ENCODE measurements at places on chromosomes 5 and 9.

- DNase-seq, result no peak
Observed at GRCh38 chr9:135592331-135592590, 30.7 kb downstream of the PAEP start.

DNA sequence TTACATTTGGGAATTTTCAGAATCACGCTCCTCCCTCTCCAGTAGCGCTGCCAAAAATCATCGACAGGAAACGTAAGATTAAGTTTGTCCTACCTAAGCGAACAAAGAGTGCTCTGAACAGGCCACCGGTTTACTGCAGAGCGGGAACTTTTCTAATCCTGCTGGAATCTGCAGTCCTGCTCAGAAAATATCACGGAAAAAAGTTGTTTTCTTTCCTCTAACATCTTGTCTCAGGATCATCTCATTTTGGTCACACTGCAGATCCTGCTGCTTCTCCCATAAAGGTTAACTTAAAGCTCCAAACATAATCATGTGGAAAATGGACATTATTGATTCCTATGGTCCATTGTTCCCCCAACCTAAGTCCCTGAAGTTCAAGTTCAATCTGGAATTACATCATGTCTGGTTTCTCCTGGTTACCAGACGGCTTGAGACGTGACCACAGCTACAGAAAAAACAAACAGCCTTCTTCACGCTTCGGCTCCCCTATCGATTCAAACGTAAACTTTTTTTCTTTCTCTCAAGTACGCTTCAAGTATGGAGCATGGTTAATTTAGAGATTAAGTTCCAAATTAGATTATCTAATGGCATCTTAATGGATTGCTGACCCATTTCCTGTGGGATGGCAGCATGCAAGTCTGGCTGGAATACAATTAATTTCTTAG is 217.6 kb downstream of the NFIB start:
- DNase-seq, result no peak

DNA sequence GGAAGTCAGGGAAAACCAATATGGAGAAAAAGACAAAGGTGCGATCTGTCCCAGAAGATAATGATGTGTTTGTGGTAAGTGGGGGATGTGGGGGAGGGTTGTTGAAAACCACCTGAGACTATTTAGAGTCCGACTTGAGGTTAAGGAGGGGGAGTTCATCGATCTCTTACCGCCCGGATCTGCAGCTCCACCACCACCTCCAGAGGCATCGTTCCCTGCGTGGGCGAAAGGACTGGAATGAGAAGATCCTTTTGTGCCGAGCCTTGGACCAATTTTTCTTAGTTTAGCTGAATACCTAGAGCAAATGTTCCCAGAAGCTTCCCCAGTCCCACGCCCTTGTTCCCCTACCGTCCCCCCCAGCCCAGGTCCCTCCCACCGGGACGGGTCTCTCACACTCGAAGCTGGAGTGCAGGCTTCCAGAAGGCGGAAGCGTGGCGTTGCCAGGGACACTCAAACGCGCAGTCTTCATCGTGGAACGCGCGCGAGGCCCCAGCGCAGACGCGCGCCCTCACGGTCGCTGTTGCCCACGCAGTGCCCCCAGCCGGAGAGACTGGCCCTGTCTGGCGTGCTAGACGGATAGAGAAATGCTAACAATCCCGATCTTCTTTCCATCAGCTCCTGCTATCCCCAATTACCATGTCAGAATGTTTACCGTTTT is at the start of gene SPATA6L:
Gene SPATA6L, minus strand, starts transcription at position 439 of the 658 bp plus-strand sequence. Its CDS starts 230 bp downstream, at position 209.
- no peak for DNase-seq

- no peak for DNase-seq
Observed at GRCh38 chr5:136080483-136081216, 51.9 kb downstream of the TGFBI start.

GRCh38 chr5:43565043-43565442 is 8.2 kb upstream of the PAIP1 start:
- no peak for DNase-seq

GRCh38 chr5:118687661-118688621 is 300.4 kb downstream of the DTWD2 start:
- DNase-seq, result no peak

DNA sequence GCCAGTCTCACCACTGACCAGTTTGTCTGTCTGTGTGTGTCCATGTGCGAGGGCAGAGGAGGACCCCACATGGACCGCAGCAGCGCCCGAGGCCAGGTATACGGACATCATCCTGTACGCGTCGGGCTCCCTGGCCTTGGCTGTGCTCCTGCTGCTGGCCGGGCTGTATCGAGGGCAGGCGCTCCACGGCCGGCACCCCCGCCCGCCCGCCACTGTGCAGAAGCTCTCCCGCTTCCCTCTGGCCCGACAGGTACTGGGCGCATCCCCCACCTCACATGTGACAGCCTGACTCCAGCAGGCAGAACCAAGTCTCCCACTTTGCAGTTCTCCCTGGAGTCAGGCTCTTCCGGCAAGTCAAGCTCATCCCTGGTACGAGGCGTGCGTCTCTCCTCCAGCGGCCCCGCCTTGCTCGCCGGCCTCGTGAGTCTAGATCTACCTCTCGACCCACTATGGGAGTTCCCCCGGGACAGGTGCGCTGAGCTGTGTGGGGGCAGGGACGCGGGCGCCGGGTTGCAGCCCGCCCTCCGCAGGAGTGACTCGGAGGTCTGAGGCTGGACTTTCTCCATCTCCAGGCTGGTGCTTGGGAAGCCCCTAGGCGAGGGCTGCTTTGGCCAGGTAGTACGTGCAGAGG is 6.5 kb downstream of the FGFR4 start:
- DNase-seq, result no peak

- no peak for DNase-seq
Observed at GRCh38 chr5:156359476-156359875, 32.5 kb downstream of the SGCD start.

DNA sequence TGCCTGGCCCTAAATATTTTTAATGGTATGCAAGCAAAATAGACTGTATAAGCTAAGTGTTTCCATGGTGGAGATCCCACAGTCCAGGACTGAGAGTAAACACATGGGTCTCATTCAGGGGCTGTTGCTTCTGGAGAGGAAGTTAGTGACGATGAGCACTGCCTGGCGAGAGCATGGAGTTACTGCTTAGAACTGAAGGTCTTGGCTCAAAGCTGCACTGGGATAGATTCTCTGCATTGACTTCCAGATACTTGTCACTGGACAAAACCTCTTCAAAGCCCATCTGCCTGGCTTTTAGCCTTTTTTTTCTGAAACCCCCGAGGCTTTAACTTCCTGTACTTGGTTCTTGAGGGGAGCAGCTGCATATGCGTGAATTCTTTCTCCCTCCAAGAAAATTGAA is 39.2 kb downstream of the GPR107 start:
- no peak for DNase-seq

DNA sequence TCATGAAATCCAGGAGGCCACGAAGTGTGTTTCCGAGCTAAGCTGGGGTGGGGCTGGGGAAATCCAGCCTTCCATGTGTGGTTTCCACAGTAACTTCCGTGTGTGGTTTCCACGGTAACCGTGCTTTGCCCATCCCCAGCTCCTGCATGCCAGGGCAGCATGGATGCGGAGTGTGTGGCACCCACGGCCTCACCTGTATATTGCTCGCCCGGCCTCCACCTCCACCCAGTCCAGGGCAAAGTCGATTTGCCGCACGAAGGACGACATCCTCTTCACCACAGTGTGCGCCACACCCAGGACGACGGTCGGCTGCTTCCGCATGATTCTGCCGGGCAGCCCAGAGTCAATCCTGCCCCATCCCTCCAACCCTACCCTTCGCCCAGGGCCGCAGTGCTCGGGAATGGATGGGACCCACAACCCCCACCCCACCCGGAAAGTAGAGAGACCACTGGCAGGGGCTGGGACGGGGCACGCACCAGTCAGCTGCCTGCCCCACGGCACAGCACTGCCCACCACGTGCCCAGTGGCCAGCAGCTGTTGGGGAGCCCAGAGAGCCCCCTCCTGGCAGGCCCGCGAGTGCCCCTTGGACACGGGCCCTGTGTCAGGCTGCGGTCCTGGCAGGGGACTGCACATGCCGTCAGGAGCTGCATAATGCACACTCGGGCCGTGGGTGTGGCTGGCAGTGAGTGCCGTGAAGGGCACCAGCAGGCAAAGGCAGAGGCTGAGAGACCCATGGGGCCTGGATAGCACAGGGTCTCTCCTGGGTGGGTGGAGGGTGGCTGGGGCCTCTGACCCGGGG is 39.0 kb upstream of the NSMF start:
- no peak for DNase-seq

DNA sequence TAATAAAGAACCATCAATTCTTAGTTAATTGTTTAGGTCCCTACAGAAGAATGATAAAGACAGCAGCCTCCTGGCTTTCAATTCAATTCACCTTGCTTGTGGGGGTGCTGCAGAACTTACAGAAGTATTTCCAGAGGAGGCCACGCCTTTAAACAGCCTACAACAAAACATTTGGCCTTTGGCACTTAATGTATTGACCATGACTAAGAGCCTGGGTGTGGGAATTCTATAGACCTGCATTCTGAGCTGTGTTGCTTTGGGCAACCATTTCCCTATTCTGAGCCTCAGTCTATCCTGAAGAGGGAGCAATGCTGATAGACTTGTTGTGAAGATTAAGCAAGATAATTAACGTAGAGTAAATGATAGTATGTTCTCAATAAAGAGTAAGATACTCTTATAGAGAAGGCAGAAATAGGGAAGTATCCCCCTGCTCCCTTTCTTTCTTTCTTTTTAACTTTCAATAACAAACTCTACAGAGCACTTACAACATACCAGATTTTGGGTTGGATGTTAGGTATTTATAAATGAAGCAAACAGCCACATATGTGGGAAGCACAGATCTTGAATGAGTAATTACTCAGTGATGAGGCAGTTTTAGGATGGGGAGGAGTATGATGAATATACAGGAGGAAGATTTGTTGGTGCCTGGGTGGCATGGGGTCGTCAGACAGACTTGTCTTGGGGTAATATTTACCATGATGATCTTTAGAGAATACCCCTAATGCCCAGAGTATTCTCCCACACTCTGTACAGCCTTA is 28.4 kb downstream of the PAPPA start:
- DNase-seq, result no peak

DNA sequence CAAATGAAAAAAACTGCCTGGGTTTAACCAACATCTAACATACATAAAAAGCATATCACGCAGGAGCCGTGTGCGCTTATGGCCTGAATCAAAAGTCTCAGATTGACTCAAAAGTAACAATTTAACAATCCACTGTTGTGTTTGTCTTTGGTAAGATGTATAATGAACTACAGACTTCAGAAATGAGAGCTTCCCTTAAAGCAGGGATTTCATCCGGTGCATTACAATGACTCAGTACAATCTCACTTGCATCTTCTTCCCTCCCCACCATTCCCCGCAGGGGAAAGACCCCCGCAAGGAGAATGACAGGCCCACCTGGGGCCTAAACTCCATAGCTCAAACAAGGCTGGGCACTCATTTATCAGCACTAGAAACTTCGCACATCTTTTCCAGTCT is 1.4 kb downstream of the ZFR start:
- no peak for DNase-seq

- no peak for DNase-seq
Observed at GRCh38 chr9:21761309-21761901, 41.0 kb upstream of the MTAP start.

DNA sequence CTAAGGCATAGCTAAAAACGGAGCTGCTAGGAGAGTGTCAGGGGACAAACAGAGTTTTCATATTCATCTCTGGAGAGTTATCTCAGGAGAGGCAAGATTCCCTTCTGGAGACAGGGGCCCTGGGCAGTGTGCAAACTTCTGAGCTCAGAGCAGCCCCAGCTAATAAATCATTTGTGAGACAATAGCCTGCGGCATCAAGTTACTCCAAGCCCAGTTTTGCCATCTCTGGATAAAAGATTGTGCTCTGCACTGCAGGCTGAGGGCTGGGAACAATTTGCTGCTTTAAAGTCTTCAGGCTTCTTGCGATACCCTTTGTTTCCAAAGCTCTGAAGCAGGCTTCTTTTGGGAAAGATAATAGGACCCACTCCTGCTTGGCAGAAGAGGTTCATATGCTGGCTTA is 164.3 kb upstream of the BRINP1 start:
- no peak for DNase-seq

GRCh38 chr9:35797311-35798109 is 6.1 kb downstream of the NPR2 start:
- DNase-seq, result no peak

GRCh38 chr5:141359790-141360426 is at the start of gene PCDHGB2:
TSS of gene PCDHGB2 (plus strand) at chr5:141359994. CDS start at chr5:141360136, 142 bp downstream.
- no peak for DNase-seq

DNA sequence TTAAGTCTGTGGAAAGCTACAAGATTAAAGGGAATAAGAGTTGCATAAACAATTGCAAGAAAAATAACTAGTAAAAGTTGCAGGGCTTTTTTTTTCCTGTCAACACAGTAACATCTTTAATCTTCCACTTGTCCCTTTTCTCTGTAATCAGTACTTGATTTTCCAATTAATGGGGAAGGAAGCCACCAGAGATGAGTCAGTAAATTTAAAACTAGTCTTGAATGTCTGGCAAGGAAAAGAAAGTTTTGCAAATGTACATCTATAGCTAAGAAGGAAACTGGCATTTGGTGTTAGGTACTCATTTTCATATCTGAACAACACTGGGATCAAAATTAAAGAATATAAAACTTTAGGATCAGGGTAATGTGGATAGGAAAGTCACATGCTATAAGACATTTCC is 17.1 kb downstream of the DAP start:
- DNase-seq, result no peak

DNA sequence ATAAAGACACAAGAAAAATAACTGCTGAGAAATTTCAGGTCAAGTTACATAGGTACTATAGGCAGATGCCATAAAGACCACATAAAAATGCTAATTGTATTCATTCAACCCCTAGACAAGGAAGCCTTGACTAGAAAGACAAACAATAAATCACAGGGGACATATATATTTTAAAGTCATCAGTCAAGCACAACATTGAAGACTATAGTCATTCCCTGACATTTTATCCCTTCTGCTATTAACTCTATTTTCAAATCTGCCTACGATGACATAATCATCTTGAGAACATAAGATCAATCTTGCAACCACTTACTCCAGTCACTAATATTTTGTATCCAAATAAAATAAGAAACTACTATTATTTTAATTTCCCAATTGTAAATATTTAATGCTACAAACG is 38.3 kb downstream of the FAM13B start:
- DNase-seq, result no peak

DNA sequence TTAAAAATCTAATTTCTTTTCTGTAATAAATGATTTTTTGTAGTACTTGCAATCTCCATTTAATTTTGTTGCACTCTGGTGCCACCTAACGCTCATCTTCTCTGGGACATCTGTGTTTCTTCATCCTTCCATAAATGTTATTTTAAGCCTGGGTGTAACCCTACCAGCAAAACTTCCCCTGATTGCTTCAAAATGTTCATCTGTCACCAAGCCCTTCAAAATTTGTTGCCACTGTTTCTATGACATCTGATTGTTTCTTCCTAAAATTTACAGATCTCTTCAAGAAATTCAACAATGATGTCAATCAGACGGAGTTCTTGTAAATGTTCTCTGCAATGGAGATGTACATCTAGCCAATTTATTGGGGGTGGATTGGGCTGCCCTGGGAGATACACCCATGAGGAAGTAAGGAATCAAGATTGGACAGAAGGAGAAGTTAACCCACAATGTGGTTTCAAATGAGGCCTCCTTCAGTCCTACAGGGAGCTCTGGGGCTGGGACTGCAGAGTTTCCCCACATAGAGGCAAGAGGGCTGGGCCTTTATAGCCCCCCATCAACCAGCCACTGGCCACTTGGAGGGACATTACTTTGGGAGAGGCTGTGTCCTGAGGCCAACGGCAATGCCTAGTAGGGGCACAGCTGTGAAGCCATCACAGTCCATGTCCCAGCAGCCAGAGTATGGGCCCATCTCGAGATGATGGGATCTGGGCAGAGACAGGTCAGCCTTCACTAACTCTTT is 23.3 kb downstream of the MCTP1 start:
- no peak for DNase-seq

- no peak for DNase-seq
Observed at GRCh38 chr5:38447786-38448185, 108.7 kb downstream of the LIFR start.

GRCh38 chr5:173472784-173473278 is 143.6 kb downstream of the BOD1 start:
- DNase-seq, result no peak
